ENCODE measurements at places on chromosomes 6 and 20. TPM values are rescaled to one million over a fixed set of nuclear protein-coding genes. Genes with fewer than 3 reads are reported as not detected.

SYCP2 gene
- total RNA-seq = 0.73 TPM

SLA2 gene
- total RNA-seq = 2.4 TPM

OXT gene
- total RNA-seq = not detected

CTAGE9 gene
- not detected for total RNA-seq

KLHDC3 gene
- total RNA-seq = 80.4 TPM

DNAH8 gene
- not detected for total RNA-seq

EYS gene
- total RNA-seq = 0.02 TPM

XKR7 gene
- total RNA-seq = not detected

ZGPAT gene
- 18.9 TPM for total RNA-seq

DNA sequence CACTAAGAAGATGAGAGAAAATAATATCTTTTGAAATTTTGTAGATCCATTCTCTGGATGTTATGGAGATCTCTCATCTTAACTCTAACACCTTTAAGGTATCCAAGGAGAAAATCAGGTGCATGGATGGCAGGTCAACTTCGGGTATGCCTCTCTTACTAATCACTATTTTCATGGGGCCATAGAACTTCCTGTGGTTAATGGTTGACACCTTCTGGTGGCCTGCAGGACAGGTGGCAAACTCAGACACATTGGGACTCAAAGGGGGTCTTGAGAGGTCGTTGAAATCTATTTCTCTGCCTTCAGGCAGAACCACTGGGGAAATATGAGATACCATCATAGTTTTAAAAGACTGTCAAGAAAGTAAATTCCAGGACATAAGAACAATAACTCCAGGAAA is 76.5 kb downstream of the ADAT2 start:
- H3K4me3 ChIP-seq = no peak overlapping the region
- no peaks in the 10 kb centered on the region for H3K36me3 ChIP-seq
- H3K27ac ChIP-seq = no peak overlapping the region
- DNase-seq = no peak
- no peaks in the 10 kb centered on the region for H3K4me1 ChIP-seq

DNA sequence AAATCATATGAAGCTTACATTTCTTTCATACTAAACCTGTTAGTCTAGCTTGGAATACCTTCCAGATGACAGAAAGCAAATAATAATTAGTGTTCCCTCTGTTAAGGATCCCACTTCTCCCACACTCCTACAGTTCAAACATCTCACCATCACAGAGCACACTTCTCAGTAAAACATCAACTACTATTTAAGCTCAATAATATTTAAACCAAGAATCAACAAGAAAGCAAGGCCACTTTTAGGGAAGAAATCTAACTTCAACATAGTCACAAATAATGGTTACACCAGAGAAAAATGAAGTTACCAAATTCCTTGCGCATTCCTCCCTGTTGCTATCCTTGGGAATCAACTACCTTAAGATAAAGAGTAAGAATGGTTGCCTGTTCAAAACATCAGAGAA is 1.6 kb downstream of the SNX14 start:
- no peaks in the 10 kb centered on the region for H3K27me3 ChIP-seq
- DNase-seq = no peak

- no peak overlapping the region for H3K27ac ChIP-seq
- H3K4me1 ChIP-seq = peaks cover 10% of the 10 kb centered on the region
- H3K4me3 ChIP-seq = no peak overlapping the region
- no peak for DNase-seq
- H3K27me3 ChIP-seq = no peaks in the 10 kb centered on the region
Observed at GRCh38 chr6:37653933-37654565, 43.6 kb downstream of the MDGA1 start.

GRCh38 chr6:41573276-41573675 is 27.1 kb downstream of the FOXP4 start:
- DNase-seq = no peak
- no peaks in the 10 kb centered on the region for H3K27me3 ChIP-seq
- H3K36me3 ChIP-seq = no peaks in the 10 kb centered on the region
- no peak overlapping the region for H3K4me3 ChIP-seq
- peaks cover 23% of the 10 kb centered on the region for H3K4me1 ChIP-seq

- H3K27me3 ChIP-seq = peaks cover 31% of the 10 kb centered on the region
- no peak overlapping the region for H3K27ac ChIP-seq
- no peaks in the 10 kb centered on the region for H3K36me3 ChIP-seq
- no peak for DNase-seq
- no peak overlapping the region for H3K4me3 ChIP-seq
Observed at GRCh38 chr6:107732461-107732860, 91.7 kb downstream of the SCML4 start.

GRCh38 chr20:44166008-44166407 is 21.0 kb downstream of the JPH2 start:
- H3K4me3 ChIP-seq = no peak overlapping the region
- peaks cover under 1% of the 10 kb centered on the region for H3K27me3 ChIP-seq
- H3K36me3 ChIP-seq = no peaks in the 10 kb centered on the region
- H3K27ac ChIP-seq = peak overlapping the region; percentile 91

- H3K27ac ChIP-seq = no peak overlapping the region
- no peaks in the 10 kb centered on the region for H3K36me3 ChIP-seq
- H3K27me3 ChIP-seq = no peaks in the 10 kb centered on the region
- no peaks in the 10 kb centered on the region for H3K4me1 ChIP-seq
Observed at GRCh38 chr20:54545676-54546358, 70.4 kb downstream of the DOK5 start.

DNA sequence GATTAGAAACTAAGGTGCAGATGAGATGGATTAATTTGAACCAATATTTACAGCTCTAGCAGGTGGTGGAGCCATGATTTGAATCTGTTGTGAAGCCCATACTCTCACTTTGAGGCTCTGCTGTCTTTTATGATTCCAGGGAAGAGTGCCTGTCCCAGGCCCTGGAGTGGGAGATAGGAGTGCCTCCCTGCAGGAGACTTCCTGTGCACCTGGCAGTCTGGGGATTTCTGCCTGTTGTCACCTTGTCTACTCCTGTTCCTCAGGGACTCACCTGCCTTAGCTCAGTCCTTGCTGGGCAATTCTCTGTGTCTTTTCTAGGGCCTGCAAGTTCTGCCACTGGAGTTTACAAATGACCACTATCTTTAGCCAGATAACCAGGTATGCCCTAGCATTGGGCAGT is 46.3 kb downstream of the SCAND1 start:
- H3K4me1 ChIP-seq = no peaks in the 10 kb centered on the region
- H3K4me3 ChIP-seq = no peak overlapping the region
- no peaks in the 10 kb centered on the region for H3K27me3 ChIP-seq
- H3K36me3 ChIP-seq = no peaks in the 10 kb centered on the region
- no peak for DNase-seq

GRCh38 chr6:169783971-169784820 is 32.8 kb downstream of the ERMARD start:
- no peaks in the 10 kb centered on the region for H3K36me3 ChIP-seq
- peaks cover 4% of the 10 kb centered on the region for H3K27me3 ChIP-seq
- no peak for DNase-seq
- no peak overlapping the region for H3K27ac ChIP-seq

GRCh38 chr20:57476084-57476526 is 48.8 kb downstream of the CTCFL start:
- no peak overlapping the region for H3K4me3 ChIP-seq
- peaks cover 3% of the 10 kb centered on the region for H3K4me1 ChIP-seq
- no peaks in the 10 kb centered on the region for H3K36me3 ChIP-seq
- no peak for DNase-seq

- H3K27me3 ChIP-seq = no peaks in the 10 kb centered on the region
- H3K36me3 ChIP-seq = peaks cover 16% of the 10 kb centered on the region
- no peak for DNase-seq
- H3K4me3 ChIP-seq = no peak overlapping the region
- peaks cover 3% of the 10 kb centered on the region for H3K4me1 ChIP-seq
- H3K27ac ChIP-seq = no peak overlapping the region
Observed at GRCh38 chr6:106530502-106530901, 98.8 kb downstream of the RTN4IP1 start.

DNA sequence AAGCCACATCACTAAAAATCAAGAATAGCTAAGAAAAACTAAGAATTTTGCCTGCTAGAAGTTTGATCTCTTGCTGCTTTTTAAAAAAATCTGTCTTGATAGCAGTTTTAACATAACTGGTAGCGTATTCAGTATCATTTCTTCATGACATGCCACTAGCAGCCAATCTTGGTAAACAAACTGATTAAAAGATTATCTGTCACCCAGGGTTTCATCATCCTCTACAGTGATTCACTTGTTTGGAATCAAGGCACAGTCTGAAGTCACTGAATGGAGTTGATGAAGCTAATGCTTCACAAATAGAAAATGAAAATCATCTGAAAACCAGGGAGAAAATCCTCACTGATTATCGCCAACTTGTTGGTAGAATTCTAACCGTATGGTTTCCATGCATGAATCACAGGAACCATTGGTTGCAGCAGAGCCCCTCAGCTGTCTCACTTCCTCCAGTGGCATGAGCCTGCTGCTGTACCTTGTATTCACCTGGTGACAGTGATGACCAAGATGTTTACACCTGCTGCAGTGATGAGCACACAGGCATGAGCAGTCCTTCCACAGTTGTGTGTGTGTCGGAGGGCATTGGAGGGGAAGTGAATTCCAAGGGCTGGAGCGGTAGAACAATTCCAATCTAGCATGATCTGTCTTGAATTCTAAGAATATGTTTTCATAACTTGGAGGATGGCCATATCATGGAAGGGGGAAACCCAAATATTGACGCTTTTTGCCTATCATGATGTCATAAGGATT is 275.0 kb downstream of the KHDC1L start:
- DNase-seq = no peak
- no peak overlapping the region for H3K4me3 ChIP-seq
- no peaks in the 10 kb centered on the region for H3K36me3 ChIP-seq
- H3K4me1 ChIP-seq = no peaks in the 10 kb centered on the region
- H3K27me3 ChIP-seq = no peaks in the 10 kb centered on the region

- no peaks in the 10 kb centered on the region for H3K27me3 ChIP-seq
- H3K4me3 ChIP-seq = no peak overlapping the region
Observed at GRCh38 chr6:43942011-43942442, 172.0 kb downstream of the VEGFA start.

DNA sequence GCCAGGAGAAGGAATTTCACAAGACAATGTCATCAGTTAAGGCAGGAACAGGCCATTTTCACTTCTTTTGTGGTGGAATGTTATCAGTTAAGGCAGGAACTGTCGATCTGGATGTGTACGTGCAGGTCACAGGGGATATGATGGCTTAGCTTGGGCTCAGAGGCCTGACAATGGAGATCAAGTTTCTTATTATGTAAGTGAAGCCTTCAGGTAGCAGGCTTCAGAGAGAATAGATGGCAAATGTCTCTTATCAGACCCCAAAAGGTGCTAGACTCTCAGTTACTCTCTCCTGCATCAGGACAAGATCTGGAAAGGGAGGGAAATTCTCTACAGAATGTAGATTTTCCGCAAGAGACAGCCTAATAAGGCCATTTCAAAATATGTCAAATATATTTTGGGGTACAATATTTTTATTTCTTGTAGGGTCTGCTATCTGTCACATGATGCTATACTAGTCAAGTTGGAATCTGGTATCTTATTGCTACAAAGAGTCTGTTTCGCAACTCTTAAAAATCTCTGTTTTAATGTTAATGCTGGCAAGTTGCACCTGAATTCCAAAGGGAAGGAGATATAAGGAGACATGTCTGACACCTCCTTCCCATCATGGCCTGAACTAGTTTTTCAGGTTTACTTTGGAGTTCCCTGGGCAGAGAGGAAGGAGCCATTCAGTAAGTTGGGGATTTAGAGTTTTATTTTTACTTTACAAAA is 48.8 kb downstream of the TRDN start:
- peaks cover 7% of the 10 kb centered on the region for H3K4me1 ChIP-seq
- no peaks in the 10 kb centered on the region for H3K27me3 ChIP-seq
- H3K36me3 ChIP-seq = no peaks in the 10 kb centered on the region
- no peak overlapping the region for H3K4me3 ChIP-seq
- DNase-seq = no peak

Data from heart right ventricle (tissue), 16 donors.